Spinal cord (tissue), 10 donors: ENCODE measurements at places on chromosomes 7 and 10.
A peak's percentile ranks its signal among the peaks of the same experiment; 100 is the strongest.

- no peak for DNase-seq
These were observed 593.3 kb downstream of the PTPRN2 start for GRCh38 chr7:157994319-157994718.

- no peak for DNase-seq
These were observed 49.5 kb upstream of the TMEM140 start for GRCh38 chr7:135098391-135098790.

DNA sequence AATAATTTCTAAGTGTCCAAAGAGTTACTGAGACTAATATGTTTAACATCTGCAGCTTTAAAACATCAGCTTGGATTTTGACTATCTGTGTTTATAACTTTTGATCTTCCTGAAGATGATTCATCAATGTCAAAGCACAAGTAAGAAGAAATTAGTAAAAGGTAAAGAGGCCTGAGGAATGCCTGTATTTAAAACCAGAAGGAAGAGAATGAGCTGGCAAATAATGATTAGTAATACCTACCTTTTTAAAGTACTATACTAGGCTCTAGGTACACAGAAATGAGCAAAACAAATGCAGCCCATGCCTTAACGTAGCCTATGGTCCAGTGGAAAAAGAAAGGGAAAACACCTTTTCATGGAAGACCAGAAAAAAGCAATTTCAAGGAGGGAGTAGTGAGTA is 158.0 kb downstream of the KCND2 start:
- DNase-seq = no peak

DNA sequence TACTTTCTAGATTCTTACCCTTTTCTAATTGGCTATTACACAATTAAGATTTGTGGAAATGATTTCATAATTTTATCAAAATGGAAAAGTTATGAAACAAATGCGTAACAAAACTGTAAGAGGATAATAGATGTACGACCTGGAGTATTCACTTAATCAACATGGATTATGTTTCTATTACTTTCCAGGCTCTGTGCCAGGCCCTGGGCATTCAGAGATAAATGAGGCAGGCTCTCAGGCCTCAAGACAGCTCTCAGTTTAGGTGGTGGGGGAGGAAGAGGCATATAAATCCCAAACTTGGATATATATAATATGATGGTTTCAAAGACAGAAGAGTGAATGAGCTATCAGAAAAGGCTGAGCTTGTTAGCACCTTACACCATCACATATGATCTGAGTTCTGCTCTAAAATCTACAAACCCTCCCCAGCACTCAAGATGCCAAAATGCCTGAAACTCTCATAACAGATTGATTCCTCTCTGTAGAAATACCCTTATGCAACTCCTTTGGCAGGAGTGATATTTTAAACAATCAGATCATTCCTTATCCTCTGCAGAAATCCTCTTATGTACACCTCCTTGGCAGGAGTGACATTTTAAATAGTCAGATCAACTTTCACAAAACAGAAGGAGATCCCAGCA is 42.5 kb downstream of the ACBD5 start:
- no peak for DNase-seq

DNA sequence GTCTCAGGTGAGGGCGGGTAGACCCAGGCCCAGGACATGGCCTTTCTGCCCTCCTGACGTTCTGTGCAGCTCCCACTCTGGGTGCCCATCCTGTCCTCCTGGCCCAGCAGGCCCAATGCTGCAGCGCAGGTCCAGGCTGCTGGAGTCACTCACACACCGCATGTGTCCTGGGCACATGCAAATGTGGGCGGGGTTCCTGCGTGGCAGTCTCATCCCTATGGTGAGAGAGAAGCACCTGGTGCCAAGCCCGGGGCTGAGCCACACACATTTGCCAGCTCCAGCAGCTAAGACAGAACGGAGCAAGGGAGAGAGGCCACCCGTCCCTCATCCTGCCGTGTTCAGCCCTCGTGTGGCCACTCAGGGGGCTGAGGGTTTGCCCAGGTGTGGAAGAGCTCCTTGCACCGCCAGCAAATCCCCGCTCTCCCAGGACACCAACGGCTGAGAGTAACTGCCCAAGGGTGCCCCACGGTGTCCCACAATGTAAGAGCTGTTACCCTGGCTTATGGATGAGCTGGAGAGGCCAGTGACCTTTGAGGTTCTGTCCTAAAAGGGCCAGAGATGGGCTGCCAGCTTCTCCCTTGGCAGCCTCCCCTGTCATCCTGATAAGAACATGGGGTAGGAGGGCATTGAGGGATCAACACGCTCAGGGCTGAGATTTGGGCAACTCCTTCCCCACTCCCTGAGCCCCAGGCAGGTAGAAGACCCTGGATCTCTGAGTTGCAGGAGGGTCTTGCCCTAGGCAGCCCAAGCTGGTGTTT is 4.4 kb downstream of the FUOM start:
- DNase-seq = no peak

GRCh38 chr7:5428478-5429252 is 5.0 kb upstream of the TNRC18 start:
- DNase-seq = peak; percentile 93
